ENCODE measurements at places on chromosomes 2 and 18. TPM values are rescaled to one million over a fixed set of nuclear protein-coding genes. Genes with fewer than 3 reads are reported as not detected.

DNA sequence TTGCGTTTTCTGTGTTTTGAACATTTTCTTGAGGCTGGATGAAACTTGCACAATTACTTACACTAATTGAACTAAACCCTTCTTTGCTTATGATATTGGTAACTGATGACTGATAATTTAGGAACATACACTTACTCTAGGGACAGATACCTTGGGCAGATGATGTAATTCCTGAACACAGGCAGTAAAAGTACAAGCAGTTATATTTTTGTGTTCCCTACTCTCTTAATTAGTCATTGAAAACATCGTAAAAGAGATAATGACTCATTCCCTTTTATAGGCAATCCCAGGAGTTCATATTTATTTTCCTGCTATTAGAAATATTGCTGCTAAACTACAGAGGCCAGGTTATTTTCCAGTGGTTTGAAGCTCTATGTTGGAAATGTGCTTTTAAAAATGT, 46.4 kb downstream of the CCDC85A start:
- DNase-seq, result no peak

LPIN1 gene
- total RNA-seq, result 23.5 TPM

DNA sequence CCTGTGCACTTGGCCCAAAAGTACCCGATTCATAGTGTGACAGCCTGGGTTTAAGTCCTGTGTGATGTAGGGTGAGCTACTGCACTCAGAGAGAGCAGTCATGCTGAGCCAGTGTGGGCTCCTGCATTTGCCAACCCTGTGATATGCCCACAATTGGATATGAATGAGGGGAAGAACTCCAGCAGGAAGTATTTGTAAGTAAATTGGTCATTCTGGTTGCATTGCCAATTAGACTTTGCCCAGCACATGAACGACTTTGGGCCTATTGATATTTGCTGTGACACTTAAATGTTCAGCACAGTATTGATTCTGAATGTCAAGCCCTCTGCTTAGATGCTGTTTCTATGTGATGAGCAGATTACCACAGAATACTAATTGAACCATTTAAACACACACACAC, 570.9 kb downstream of the PIK3C3 start:
- DNase-seq, result no peak

TNFAIP6 gene
- not detected for total RNA-seq

- DNase-seq, result no peak
These were observed 5.3 kb upstream of the TMEM185B start for GRCh38 chr2:120228503-120228902.

DNA sequence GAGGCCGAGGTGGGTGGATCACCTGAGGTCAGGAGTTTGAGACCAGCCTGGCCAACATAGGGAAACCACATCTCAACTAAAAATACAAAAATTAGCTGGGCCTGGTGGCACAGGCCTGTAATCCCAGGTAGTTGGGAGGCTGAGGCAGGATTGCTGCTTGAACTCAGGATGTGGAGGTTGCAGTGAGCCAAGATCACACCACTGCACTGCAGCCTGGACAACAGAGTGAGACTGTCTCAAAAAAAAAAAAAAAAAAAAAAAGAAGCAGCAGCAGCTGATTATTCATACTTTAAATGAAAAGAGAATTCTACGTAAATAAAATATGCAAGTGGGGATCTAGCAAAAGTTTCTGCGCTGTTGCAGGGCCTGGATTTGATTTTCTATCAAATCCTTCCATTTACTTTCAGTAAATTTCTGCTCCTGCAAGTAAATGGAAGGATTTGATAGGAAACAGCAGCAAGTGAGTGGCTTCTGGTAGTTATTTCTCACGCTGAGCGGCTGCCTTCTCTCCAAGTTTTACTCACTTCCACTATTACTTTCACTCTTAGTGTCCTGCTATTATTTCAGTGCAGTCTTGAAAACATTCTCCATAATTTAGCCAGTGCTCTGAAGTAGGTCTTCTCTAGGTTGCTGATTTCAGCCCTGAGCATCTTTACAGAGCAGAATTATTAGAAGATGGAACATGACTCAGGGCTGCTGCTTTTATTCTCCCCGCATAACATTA, 68.4 kb downstream of the SLC16A14 start:
- no peak for DNase-seq

- DNase-seq, result no peak
These were observed 42.4 kb upstream of the VIT start for GRCh38 chr2:36653967-36654694.

DNA sequence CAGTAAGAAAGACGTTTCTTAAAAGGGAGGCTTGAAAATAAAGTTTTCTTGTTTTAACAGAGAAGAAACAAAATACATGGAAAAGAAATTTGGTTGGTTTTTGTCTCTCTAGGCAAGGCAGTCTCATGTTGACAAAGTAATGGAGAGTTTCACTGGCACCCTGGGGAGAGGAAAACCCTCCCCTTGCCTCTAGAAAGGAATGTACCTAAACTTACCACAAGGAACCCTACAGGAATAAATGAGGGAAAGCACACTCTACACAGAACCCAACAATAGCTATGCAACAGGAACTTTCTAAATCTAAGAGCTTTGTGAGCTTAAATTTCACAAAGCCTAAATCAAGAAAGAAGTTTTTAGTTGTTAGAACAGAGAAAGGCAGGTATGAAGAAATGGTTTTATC, 37.0 kb downstream of the FIGN start:
- DNase-seq, result no peak

AGXT gene
- total RNA-seq, result 1.0 TPM

DNA sequence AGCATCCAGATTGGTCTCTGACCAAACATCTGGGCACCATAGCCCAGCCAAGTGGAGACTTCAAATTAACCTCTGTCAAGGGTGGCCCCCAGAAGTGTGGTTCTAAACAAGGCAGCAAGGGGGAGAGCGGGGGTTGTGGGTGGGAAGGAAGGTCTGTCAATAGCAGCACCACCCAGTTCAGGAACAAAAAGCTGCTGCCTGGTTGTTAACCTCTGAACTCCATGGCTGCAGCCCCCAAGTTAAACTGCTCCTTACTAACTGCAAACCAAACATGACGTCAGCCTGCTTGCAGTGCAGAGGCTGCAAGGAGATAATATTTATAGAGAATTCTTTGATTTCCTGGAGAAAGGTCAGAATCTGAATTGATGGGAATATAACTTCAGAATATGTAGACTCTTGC, 76.5 kb downstream of the ARL4C start:
- DNase-seq, result no peak

GPR45 gene
- not detected for total RNA-seq

MPV17 gene
- 60.4 TPM for total RNA-seq

GRCh38 chr2:237731663-237732062, 66.9 kb upstream of the RBM44 start:
- DNase-seq, result no peak
